ENCODE measurements at places on chromosomes 5 and 9. TPM values are rescaled to one million over a fixed set of nuclear protein-coding genes. Genes with fewer than 3 reads are reported as not detected.

LCN9 gene
- total RNA-seq = 0.57 TPM

POMT1 gene
- 64.3 TPM for total RNA-seq

CDKN2B-AS1 gene
- not detected for total RNA-seq

DNA sequence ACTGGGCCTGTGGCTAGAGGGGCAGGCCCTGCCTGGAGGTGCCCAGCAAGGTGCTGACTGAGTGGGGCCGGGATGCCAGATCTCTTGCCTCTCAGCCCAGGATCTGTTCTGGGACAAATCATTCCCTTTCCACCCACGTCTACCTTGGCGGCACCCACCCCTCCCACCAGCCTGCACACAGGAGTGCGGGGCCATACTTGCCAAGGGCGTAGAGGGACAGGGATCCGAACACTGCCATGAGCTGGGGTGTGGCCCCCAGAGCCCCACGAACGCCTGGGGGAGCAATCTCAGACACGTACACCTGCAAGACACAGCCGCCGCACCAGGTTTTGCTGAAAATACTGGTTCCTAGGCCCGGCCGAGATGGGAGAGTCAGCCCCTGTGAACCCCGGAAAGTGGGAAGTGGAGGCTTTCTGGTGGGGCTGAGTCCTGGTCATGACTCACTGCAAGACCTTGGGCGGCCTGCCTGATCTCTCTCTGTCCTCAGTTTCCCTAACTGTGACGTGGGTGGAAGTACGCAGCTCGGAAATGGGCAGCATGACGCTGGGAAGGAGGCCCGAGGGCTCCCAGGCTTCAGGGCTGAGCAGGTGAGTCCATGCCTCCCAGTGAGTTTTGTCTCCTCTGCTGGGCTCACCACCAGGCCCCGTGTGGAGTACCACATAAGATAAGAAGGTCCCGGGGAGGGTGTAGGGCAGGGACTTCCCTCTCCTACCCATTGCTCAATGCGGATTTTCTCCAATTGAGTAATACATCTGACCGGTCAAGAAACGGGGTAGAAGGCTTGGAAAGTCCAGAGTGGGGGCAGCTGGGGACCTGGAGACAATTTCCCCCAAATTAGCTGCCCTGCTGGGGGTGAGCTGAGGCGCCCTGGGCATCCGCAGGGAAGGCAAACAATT is 2.6 kb downstream of the SLC2A6 start:
- no peak for DNase-seq

DNA sequence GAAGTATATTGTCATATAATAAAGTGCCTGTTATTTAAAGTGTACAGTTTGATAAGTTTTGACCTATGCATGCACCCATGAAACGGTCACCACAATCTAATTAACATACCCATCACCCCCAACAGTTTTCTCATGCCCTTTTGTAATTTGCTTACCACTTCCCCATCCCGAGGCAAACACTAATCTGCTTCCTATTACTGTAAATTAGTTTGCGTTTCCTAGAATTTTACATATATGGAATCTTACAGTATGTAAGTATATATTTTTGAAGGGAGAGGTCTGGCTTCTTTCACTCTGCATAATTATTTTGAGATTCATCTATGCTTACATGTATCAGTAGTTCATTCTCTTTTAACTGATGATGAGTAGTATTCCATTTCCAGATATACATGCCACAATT is 56.5 kb downstream of the AMBP start:
- no peak for DNase-seq

DNA sequence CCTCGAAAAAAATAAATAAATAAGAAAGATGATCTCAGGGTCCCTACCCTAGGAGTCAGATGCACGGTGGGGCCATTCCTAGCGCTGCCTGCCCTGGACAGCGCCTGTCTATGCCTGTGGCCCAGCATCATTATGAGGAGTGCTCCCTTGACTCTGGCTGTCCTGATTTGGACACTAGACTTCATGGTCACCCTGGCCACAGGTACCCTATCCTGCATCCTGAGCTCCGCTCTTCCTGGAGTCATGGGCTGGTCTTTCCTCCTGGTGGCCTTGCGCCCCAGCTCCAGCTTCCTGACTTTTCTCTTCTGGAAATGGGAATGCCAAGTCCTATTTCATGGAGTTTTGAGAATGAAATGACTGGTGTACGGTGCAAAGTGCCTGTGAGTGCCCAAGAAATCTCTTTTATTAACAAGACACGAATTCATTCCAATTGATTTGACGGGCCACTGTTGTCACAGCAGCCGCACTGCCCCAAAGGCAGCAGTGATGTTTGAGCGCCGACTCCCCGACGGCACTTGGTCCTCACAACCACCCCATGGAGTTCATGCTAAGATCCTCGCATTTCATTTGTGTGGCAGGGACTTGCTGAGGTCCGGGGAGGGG is 564 bp upstream of the AIF1L start:
- DNase-seq = no peak

- DNase-seq = no peak
Measured at GRCh38 chr5:154444556-154445421, 1.0 kb upstream of the SAP30L start.

- DNase-seq = no peak
Measured at GRCh38 chr9:101148344-101148743, 119.8 kb downstream of the PLPPR1 start.

Data from progenitor cell of endocrine pancreas (in vitro differentiated cells).